Fibroblast of pulmonary artery (primary cell): ENCODE measurements at places on chromosomes 5 and 9.

GRCh38 chr9:125747053-125747764, at the start of gene PBX3:
Gene PBX3 (plus strand): TSS chr9:125747373.
- DNase-seq: no peak

DNA sequence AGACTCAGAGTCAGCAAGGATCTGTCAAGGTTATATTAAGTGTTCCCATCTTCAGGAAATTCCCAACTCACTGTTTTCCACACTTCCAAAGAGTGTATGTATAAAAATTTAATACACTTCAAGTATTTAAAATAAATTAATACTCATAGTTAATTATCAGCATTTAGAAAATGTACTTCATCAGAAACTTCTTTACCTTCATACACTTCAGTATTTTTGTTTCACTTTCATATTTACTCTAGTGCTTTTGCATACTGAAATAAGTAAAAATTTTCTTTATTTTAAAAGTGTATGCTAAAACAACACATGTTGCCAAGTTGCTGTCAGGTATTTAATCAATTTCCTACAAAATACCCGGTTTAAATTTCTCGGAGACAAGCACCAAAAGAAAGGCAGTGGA, 16.5 kb downstream of the RICTOR start:
- no peak for DNase-seq

GRCh38 chr5:8752595-8752994, 793.3 kb downstream of the SEMA5A start:
- no peak for DNase-seq

- DNase-seq: no peak
Measured at GRCh38 chr9:18385696-18386490, 88.1 kb upstream of the ADAMTSL1 start.

- DNase-seq: peak; percentile 64
Measured at GRCh38 chr9:128007566-128008138, 26.9 kb upstream of the EEIG1 start.

DNA sequence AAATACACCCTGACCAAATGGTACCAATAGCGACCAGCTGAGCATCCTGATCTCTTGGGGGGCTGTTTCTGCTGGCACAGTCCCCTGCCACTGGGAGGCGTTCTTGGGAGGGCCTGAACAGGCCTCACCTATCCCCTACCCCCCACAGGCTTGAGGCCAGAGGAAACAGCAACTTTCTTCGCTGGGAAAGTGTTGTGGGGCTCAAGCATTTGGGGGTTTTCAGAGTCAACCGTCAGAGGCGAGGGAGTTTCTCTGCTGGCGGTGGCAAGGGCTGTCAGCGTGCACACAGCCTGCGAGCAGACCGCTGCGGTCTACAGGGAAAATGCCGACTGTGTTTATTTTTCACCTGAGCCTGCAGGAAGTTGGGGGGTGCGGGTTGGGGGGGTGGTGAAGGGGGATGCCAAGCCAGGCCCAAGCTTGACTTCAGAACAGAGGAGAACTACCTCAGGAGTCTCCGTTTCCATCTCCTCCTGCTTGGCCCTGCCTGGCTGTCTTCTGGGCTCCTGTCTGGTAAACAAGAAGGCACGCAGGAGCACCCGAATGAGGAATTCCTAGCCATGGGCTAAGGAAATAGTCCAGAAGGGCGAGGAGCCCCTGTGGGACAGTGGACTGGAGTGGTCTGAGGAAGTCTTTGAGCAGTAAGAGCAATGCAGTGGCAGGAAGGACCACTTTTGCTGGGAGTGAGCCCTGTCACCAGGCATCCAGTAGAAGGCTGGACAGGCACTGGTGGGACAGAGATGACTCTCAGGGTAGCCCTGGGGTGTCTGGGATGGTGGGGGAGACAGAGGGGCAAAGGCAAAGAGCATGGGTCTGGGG, 18.1 kb downstream of the TCF7 start:
- no peak for DNase-seq

DNA sequence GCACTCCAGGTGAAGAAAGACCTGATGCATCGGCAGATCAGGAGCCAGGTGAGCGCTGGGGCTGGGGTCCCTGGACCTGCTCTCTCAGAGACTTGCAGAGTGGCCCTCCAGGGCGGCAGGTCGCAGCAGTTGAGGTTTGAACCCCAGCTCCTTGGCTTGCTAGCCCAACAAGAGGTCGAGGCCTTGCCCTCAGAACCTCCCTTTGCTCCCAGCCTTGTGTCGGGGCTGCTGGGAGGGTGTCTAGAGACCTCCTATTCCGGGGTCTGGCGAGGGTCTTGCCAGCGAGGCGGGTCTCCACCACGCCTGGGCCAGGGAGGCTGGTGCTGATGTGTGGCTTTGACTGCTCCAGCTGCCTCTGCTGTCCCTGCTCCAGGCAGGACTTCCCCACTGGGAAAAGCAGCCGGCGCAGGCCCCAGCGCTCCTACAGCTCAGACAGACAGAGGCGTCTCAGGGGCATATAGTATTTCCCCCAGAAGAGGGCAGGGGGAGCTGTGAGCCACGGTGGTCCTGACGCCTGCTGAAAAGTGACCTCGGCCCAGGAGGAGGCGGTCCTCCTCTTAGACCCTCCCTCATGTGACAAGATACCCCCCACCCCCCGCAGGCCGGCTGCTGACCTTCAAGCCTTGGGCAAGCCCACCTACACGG, 38.3 kb downstream of the LRSAM1 start:
- DNase-seq: no peak

DNA sequence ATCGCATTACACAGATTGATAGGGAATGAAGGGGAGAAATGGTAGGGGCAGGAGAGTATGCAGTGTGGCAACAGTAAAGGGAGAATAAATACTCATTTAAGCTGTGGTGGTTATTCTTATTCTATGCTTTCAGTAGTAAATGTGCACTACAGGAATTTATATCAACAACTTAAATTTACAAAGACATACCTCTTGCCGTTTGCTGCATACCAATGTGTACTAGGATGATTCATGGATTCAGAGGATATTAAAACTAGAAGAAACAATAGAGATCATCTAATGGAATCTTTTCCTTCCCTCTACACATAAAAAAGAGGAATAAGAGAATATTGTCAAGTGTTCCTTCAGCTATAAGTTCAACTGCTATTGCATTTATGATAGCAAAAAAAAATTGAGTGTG, 103.3 kb upstream of the RASA1 start:
- DNase-seq: no peak

DNA sequence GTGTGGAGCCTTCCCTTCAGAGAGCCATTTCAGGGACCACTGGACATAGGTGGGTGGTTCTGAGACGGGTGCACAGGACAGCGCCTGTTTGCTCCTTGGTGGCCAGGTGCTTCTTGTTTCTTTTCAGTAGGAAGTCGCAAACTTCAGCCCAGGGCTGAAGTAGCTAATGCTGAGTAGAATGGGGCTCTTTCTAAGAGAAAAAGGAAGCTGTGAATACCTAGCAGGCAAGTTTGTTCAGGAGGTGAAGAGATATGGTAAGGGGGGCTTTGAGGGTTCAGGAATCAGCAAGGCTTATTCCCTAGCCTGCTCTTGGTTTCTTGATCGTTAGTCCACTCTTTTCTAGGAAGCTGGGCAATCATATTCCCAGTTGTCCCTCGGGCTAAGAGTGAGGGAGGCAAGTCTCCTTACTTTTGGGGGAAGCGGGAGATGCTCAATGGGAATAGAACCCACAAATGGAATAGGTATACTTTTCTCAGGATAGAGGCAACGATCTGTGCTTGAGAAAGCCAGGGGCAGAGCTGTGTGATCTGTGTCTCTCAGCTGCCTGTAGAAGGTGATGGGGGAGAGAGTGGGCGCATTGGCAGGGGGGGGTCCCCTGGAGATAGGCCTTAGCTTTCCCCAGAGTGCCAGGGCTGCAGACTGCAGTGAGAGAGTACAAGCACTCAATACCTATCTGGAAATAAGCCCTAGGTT, 1.9 kb upstream of the PURA start:
- no peak for DNase-seq

DNA sequence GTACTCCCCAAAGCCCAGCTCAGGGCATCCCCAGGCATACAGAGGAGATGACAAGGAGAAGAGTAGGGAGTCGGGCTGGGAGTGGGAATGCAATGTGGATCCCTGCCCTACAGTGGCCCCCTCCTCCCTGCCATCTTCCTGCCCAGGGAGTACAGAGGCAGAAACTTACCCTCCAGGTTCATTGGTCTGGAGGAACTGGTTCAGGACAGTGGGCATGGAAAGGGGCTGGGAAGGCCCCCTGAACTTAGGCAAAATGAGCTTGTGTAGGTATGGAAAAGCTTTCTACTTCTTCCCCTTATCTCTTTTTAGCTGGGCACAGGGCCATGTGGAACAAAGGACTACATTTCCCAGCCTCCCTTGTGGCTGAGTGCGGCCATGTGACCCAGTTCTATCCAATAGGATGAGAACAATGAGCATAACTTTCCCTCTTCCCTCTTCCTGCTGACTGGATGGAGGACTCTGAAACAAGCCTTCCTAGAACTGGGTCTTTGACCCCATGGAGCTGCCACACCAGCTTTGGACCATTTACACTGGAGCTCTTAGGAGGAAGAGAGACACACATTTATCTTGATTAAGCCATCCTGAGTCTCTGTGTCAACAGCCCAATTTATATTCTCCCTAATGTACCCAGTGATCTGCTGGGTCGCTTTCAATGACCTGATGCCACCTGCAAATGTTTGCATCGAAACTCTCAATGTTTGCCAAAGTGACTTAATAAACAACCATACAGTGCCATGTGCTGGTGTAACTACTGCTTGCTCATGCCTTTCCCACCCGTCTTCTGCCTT, 25.0 kb upstream of the HMCN2 start:
- DNase-seq: peak; percentile 77

- peak; percentile 50 for DNase-seq
Measured at GRCh38 chr9:133700819-133701320, 37.3 kb downstream of the SARDH start.

GRCh38 chr9:132683873-132684272, 13.6 kb downstream of the GTF3C4 start:
- DNase-seq: no peak

DNA sequence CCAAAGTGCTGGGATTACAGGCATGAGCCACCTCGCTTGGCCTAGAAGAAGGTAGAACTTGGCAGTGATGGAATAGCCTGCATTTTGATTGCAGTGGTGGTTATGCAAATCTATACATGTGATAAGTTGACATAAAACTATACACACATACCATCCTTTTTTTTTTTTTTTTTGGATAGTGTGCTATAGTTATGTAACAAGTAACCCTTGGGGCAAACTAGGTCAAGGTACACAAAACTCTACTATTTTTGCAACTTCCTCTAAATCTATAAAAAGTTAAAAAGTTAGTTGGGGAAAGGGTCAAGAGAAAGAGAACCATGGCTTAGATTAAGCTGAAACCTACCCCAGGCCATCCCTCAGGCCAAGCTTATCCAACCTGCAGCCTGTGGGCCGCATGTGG, 11.1 kb downstream of the TRIM14 start:
- no peak for DNase-seq

GRCh38 chr9:93127395-93127911, 6.6 kb downstream of the NINJ1 start:
- DNase-seq: no peak
